ENCODE measurements at places on chromosomes 2 and 18. TPM values are rescaled to one million over a fixed set of nuclear protein-coding genes. Genes with fewer than 3 reads are reported as not detected.
A peak's percentile ranks its signal among the peaks of the same experiment; 100 is the strongest.

GRCh38 chr2:137096693-137097092 is 331.3 kb downstream of the THSD7B start:
- DNase-seq: no peak

- DNase-seq: no peak
Measured at GRCh38 chr2:228344531-228344930, 163.0 kb upstream of the SPHKAP start.

DNA sequence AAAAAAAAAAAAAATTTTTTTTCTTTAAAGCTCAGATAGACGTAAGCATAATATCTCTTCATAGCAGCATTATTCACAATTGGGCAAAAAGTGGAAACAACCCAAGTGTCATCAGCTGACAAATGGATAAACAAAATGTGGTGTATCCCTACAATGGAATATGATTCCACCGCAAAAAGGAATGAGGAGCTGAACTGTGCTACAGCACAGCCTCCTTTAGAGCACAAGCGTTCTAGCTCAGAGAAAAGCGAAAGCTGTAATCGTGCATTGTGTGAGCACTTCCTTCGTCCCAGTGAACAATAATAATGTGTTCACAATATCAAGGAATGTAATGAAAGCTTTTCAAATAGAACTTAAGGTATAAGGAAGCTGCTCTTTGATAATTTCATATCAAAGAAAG is 11.7 kb upstream of the CHMP1B start:
- DNase-seq: no peak

- no peak for DNase-seq
Measured at GRCh38 chr2:60353863-60354262, 199.6 kb downstream of the BCL11A start.

GRCh38 chr2:152465541-152465940 is 130.6 kb downstream of the FMNL2 start:
- no peak for DNase-seq

DNA sequence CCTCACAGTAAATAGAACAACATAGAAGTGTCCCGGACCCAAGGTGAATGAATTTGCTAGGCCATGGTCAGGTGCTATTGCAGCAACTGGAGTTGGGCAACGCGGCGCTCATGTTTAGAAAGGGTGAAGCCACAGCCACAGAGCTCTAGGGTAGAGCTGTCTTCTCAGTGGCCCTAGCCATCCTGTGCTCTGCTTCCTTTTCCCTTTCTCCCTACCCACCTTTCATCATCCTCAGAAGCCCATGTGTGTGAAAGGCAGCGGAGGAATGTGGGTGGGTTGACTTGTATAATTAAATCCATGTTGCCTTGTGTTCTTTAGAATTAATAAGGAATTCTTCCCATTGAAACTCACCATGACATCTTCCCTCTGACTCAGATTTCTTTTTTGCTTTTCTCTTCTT is 336.7 kb downstream of the OSR1 start:
- no peak for DNase-seq

- DNase-seq: no peak
Measured at GRCh38 chr2:111708476-111709180, 175.4 kb downstream of the ANAPC1 start.

- no peak for DNase-seq
Measured at GRCh38 chr2:215503381-215503780, 67.5 kb upstream of the FN1 start.

- no peak for DNase-seq
Measured at GRCh38 chr2:213649176-213649575, 364.9 kb downstream of the SPAG16 start.

- no peak for DNase-seq
Measured at GRCh38 chr2:45664635-45665261, 13.3 kb downstream of the PRKCE start.

- DNase-seq: no peak
Measured at GRCh38 chr2:129006135-129006886, 687.6 kb upstream of the HS6ST1 start.

- no peak for DNase-seq
Measured at GRCh38 chr2:146437712-146438111, 1407.1 kb upstream of the ACVR2A start.

DNA sequence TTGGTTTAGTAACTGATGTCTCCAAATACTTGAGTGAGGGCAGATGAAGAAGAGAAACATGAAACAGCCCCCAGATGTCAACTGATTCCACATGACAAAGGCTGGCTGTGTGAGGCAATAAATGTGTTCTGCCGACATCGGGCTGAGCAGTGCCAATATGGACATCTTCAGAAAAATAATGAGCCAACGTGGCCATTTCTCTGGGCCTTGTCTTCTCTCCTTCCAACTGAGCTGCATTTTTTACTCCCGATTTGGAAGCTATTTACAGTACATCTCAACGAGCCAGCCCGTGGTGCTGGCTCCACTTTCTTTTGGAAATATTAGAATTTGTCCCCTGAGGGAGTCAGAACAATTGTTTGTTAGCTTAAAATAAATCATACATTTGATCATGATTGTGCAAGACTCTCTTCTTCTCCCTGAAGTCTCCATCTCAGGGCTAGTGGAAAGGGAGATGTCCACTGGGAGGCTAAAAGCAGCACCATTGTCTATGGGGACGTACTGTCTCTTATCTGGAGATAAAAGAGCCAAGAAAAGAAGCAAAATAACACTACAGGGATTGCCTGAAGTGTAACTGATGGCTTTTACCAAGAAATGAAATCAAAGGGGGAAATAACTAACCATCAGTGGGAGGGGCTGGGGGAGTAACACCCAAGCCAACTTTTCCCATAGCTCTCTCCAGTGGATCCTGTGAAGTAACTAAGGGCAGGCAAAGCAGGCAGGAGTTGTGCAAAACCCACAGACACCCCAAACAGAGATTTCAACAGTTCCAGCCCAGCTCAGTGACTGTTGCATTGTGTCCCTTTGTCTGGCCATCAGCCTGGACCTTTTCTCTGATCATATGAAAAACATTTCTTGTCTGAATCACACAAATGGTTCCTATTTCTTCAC is 114.8 kb downstream of the RDH14 start:
- no peak for DNase-seq

DNA sequence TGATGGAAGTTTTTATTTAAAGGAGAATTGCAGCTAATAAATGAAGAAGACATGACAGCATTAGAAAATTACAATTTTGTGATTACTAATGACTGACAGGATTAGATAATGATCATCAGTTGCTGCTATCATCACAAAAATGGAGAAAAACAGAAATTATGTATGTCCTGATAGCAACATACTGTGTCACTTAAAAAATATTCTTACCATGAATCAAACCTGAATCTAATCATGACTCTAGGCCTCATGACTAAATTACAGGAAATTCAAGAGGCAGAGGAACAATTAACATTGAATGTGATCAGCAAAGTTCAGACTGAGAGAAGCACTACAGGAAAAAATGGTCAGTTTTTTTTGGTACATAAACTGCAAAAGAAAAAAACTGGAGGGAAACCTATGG is 147.8 kb downstream of the PMAIP1 start:
- no peak for DNase-seq

DNA sequence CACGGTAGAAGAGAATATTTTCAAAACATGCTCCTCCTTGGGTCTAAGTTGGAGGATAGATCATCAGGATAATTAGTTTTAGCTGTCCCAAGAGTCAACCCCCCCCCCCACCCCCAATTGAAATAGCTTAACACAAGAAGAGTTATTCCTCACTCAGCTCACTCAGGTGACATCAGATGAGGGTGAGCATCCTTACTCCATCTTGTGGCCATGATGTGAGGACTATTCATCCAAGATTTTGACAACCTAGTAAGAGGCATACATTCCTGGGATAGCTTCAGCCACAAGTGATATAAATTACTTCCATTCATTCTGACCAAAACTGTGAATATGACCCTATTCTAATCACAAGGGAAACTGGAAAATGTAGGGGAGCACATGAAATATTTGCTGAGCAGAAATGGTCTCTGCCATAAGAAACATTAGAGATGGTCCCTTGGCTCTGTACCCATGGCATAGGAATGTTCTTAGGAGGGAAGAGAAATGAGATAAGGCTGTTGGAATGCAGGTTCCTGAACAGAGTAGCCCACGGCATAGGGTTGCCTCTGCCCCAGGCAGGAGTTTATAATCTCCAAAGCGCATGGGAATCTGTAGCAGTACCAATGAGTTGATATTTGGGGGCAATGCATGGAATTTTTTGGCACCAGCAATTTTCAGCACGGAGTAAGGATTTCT is 257.2 kb downstream of the CYRIA start:
- no peak for DNase-seq

DNA sequence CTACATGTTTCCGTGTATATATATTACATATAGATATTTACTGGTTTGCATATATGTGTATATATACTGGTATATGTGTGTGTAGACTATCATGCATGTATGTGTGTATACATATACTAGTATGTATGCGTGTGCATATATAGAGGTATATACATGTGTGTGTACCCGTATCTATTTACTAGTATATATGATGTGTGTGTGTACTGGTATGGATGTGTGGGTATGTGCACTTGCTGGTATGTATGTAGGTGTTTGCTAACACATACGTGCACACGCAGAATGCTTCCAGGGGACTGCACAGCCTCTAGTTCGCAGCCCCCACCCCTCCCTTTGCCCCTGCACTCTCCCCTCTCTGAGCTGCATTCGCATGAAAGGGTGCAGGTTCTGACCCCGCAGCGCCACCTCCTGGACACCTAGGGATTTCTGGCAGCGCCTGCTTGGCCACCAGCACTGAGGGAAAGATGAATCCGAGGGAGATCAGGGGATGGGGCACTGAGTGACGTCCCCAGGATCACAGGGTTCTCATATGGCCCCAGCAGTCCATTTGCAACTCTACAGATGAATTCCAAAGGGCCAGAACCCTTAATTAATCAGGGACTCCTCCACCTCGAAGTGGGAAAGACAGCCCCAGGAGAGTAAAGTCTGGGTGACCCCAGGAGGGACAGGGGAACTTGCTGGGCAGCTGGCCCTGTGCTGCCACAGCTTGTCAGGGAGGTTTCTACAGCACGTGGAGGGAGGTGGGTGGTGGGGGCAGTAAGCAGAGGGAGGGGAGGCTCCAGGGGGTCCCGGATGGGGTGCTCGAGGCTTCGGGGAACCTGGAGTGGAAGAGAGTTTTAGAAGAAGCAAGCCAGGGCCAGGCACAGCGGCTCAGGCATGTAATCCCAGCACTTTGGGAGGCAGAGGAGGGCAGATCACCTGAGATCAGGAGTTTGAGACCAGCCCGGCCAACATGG is 66.8 kb upstream of the ASAP2 start:
- peak; percentile 37 for DNase-seq

GRCh38 chr2:64145714-64146113 is 1.5 kb upstream of the PELI1 start:
- no peak for DNase-seq

GRCh38 chr2:234288974-234289455 is 207.9 kb downstream of the ARL4C start:
- peak; percentile 77 for DNase-seq

GRCh38 chr2:112136096-112136495 is 2.1 kb upstream of the FBLN7 start:
- DNase-seq: no peak

DNA sequence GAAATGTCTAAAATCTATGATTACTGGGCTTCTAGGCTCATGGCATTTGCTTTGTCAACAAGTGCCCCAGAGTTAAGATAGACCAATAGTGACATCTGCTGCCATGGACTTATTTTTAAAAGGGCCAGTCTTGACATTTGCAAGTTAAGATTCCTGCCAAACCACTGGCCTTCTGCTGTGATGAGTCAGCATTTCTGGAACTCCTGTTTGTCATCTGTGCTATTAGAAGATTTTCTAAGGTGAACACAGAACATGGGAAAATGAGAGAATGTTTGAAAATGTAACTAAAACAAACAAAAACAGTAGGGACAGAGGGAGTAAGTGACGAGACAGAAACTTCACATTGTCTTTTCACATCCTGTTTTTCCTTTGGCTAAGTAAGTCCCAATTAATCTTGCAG is 93.7 kb upstream of the WDR75 start:
- peak; percentile 6 for DNase-seq

- no peak for DNase-seq
Measured at GRCh38 chr2:218010984-218011652, 8.3 kb upstream of the TNS1 start.

GRCh38 chr2:217845301-217845700 is 157.5 kb downstream of the TNS1 start:
- DNase-seq: no peak

GRCh38 chr2:124887466-124887865 is 862.4 kb downstream of the CNTNAP5 start:
- DNase-seq: no peak

- no peak for DNase-seq
Measured at GRCh38 chr2:140791802-140792201, 1339.0 kb downstream of the LRP1B start.

- DNase-seq: no peak
Measured at GRCh38 chr2:5926871-5927512, 234.8 kb downstream of the SOX11 start.

GRCh38 chr2:239399433-239399920 is 1.3 kb downstream of the HDAC4 start:
- DNase-seq: peak; percentile 63

GRCh38 chr2:166167449-166167848 is 39.6 kb upstream of the SCN1A start:
- DNase-seq: no peak

CNDP1 gene
- not detected for polyA plus RNA-seq

NEB gene
- not detected for polyA plus RNA-seq

CCDC148 gene
- not detected for polyA plus RNA-seq

CFC1 gene
- 0.20 TPM for polyA plus RNA-seq

TIGD1 gene
- 2.7 TPM for polyA plus RNA-seq

NLRC4 gene
- polyA plus RNA-seq: 0.18 TPM

TMEFF2 gene
- polyA plus RNA-seq: not detected

TRIM54 gene
- 0.12 TPM for polyA plus RNA-seq

ZSWIM2 gene
- polyA plus RNA-seq: not detected

SLC8A1 gene
- polyA plus RNA-seq: 0.34 TPM

ESPNL gene
- polyA plus RNA-seq: not detected

DTNA gene
- polyA plus RNA-seq: not detected

C2orf80 gene
- not detected for polyA plus RNA-seq

TUBA3D gene
- not detected for polyA plus RNA-seq

AQP12B gene
- not detected for polyA plus RNA-seq

Data from immature natural killer cell (primary cell).